ENCODE measurements at places on chromosomes 1 and 21.

GRCh38 chr1:40381268-40382107 is 8.0 kb downstream of the SMAP2 start:
- peak; percentile 70 for DNase-seq

DNA sequence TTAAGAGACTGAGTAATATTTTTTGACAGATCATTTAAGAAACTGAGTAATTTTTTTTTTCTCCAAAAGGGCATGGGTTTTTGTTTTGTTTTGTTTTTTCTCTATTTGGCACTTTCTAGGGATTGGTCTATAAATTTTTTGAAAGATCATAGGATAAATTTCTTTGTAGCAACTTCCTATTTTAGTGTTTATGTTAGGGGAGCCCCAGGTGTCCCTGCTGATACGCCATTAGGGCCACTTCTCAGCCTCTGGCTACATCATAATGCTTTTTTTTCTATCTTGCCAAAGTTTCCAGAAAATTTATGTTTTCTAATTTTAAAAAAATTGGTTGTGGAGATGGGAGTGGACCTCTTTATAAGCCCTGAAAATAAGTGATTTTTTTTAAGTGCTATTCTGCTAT is 2.6 kb downstream of the GABPA start:
- no peak for DNase-seq

GRCh38 chr1:85318217-85318616 is 41.8 kb upstream of the BCL10 start:
- DNase-seq = no peak

DNA sequence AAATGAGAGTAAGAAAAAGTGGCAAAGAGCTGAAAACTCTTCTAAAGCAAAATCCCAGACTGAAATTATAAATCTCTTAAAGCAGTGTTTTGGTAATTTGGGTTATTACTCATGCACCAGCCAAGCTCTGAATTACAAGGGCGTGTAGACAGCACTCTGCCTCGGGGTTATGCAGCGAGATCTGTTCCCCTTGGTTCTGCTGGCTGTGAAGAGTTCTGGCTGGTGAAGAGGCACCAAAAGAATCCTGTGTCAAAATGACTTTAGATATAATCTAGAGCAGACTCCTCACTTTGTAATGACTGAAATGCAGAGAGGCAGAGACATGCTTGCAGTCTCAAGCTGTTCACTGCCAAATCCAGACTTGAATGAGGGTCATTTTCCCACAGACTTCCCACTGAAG is 461.8 kb upstream of the CXADR start:
- DNase-seq = no peak

GRCh38 chr1:73564294-73564693 is 633.7 kb downstream of the LRRIQ3 start:
- no peak for DNase-seq

GRCh38 chr1:5250336-5250735 is 595.9 kb downstream of the AJAP1 start:
- DNase-seq = no peak

DNA sequence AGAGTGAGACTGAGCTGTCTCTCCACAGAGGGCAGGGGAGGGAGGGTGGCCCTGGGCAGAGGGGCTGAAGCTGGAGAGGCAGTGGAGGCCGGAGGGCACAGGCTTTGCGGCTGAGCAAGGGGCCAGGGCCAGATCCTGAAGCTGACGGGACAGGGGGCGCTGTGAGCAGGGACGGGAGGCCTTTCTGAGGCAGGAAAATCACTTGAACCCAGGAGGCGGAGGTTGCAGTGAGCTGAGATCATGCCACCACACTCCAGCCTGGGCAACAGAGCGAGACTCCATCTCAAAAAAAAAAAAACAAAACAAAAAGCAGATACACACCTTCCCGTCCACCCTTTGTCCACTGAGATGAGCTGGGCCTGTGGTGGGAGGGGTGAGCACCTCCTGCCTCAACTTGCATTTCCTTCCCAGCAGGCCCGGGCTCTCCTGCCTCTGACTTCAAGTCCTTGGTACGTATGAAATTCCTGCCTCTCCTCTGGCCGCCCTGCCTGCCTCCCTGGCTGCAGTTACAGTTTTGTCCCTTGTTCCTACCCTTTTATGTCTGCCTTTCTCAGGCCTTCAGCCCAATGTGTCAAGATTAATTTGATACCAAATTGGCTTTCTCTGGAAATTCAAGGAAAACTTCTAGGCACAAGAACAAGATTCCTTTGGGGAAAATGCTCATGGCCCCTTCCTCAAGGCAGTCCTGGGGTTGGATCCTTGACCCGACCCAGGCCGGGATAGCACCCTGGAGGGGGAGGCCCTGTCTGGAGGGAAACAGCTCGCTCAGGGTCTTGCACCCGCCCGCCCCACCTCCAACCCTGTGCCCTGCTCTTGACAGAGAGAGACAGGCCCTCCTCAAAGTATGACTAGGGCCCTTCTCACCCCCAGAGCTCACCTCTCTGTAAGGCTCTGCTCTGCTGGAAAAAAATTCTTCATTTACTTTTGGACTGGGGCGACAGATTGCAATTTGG is 11.2 kb upstream of the ADAMTSL4 start:
- no peak for DNase-seq

- DNase-seq = no peak
Measured at GRCh38 chr1:109295712-109296415, 10.9 kb downstream of the MYBPHL start.

DNA sequence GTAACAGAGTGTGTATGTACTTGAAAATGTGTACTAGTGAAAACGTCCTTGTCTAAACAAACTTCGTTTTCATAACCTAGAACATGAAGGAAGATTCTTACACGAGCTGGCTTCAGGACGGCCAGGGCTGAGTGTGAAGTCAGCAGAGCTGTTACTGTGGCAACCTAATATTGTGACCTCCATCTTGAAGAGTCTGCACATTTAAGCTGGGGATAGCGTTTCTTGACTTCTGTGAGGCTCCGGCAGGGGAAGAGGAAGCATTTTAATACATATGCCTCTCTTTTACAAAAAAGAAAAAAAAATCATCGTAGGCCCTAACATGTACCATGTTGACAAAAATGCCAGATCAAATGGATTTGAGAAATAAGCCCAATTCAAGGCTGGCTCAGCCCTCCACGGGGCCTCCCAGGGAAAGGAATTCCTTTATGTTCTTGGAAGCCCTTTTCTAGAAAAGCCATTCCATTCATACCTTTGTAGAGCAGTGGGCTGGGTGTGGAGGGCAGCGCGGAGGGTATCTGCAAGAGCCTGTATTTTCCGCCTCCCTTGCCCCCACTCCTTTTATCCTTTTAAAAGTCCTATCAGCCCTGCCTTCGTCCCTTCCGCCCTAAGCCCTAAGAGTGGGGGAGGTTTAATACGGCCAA is 51.1 kb downstream of the SIM2 start:
- no peak for DNase-seq

DNA sequence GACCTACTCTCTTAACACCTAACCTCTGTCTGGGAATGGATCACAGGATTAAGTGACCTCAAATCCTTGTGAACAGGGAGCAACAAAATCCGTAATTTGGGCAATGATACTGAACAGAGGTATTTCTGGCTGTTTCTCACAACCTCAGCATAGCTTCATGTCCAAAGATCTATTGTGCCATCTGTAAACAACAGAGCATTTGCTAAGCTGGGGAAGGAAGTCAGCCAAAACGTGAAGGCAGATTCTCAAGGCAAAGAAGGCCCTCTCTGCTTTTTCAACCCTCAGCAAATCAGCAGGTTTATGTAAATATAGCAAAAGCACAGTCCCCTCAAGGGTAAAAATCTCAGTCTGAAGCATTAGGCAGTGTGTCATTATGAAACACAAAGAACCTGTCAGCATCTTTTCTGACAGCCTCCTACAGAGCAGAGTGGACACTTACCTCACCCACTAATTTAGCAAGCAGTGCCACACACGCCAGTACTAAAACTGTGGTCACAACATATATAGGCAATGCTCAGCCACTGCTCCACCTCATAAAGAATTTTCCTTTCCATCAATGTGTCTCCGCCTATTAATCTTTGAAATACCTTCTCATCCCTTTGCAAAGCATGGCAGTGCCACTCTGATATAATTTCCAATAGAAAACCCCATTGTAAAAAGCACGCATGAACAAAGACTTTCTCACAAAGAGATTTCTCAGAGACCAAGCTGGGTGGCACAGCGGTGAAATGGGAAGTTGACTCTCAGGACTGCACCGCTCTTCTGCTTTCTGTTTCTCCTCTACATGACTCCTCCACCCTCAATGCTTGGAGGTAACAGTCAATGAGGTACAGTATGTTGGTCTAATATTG is 188.0 kb downstream of the RERE start:
- DNase-seq = no peak

- DNase-seq = no peak
Measured at GRCh38 chr1:204615881-204616280, 69.7 kb downstream of the LRRN2 start.

DNA sequence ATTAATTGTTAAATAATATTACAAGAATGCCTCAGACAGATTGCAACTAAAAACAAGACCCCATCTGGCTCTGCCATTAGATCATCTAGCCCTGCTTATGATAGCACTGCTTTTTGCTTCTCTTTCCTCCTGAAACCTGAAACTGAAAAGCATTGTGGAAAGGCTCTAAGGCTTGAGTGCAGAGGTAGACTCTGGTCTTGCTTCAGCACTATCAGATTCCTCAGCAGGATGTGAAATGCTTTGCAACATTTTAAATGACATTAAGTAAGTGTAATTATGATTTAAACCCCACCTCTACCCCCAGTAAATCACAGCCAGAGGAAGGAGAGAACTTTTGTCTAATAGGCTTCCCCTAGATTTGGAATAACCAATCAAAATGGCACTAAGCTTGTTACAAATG is 32.9 kb downstream of the PHC2 start:
- DNase-seq = no peak

GRCh38 chr1:93526431-93526830 is 78.5 kb downstream of the FNBP1L start:
- DNase-seq = no peak

DNA sequence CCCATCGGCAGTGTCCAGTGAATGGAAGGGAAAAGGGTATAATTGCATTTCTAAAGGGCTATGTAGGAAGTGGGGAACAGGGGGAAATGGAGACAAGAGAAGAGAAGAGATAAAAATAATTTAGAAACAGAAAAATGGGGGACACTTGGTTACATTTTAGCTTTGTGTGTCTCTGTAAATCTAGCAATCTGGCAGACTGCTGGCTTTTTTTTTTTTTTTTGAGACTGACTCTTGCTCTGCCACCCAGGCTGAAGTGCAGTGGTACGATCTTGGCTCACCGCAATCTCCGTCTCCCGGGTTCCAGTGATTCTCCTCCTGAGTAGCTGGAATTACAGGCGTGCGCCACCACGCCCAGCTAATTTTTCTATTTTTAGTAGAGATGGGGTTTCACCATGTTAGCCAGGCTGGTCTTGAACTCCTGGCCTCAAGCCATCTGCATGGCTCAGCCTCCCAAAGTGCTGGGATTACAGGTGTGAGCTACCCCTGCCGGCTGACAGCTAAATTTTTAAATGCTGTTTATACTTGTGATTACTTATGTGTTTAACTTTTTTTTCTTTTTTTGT is 53.4 kb downstream of the AGPAT3 start:
- DNase-seq = no peak

DNA sequence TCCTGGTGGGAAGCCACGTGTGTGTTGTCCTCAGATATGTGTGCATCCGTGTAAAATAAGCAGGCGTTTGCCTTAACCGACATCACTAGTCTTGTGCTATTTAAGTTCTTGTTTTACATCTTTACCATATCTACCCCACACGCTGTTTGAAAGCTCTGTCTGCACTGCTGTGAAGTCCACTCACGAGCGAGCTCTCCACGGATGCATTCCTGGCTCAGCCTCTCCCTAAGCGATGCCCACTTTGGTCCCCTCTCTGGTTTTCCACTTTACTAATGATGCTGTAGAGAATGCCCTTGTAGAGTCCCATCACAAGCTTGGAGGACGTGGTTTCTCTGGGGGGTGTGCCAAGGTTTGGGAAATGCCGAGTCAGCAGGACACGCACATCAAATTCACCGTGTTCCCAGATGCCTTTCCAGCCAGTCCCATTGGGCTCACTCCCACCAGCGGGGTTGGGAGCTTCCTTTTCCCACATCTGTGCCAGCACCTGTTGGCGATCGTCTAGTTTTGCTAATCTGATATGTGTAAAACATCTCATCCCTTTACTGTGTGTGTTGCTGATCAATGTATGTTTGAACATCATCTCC is 43.8 kb downstream of the ACTL8 start:
- no peak for DNase-seq
